ENCODE measurements at places on chromosomes 3 and 15.

DNA sequence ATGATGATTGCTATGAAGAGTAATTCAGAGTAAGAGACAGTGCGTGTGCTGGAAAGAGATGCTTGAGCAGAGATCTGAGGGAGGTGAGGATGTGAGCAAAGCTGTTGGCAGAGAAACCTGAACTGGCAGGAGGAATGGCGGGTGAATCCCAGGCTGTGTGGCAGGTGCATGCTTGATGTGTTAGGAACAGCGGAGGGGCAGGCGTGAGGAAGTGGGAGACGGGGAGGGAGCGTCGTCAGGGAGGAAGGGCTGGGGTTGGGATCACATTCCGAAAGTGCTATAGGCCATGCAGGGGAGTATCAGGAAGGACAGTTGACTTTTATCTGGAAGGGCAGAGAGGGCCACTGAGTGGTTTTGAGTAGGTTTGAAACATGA lies 8.6 kb downstream of the GABRA5 start:
- no peak for DNase-seq

DNA sequence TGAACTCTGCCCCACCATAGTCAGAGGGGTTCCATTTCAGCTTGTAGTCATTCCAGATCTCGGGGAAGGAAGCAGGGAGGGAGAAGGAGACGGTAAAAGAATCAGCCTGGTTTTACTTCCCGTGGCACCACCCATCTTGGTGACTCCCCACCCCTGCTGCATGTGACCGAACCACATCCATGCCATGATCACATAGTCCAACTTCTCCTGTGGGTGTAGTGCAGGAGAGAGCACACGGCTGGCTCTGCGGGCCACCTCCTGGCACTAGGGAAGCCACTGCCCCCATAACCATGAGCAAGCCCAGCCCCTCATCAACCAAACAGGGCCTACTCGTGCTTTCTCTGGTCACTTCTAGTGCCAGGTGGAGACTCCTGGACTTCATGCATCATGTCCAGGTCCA lies 3.7 kb downstream of the CHRNA3 start:
- no peak for DNase-seq

DNA sequence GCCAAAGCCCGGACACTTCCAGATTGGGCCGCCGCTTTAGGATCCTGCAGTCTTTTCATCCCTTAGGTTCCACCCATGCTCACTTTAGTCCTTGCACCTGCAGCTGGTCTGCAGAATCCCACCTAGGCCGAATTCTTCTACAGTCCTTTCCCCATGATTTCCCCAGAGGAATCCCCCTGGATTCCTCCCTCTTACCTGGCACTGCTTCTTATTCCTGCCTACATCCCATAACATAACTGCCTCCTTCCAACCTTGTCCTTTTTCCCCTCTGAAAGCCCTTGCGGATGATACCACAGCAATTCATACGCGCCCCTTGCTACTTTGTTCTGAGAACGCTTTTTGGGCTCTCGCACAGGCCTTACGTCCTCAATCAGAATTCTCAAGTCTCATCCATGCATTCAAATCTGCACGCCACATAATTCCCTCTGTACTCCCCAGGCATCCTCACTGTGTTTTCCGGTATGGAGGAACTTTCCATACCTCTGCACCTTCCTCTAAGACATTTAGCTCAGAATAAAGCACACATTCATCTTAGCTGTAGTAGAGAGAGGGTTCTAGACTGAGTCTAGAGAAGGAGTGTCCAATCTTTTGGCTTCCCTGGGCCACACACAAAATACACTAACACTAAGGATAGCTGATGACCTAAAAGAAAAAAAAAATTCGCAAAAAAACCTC lies 619 bp downstream of the EIF2AK4 start:
- no peak for DNase-seq

GRCh38 chr3:23288286-23288685 lies 85.2 kb downstream of the UBE2E2 start:
- DNase-seq = no peak

- no peak for DNase-seq
Observed at GRCh38 chr3:142857056-142857455, 31.8 kb downstream of the PCOLCE2 start.
